ENCODE measurements at places on chromosomes 6 and 20.

- peak; percentile 13 for DNase-seq
Observed at GRCh38 chr20:235891-236290, 8.8 kb downstream of the DEFB129 start.

DNA sequence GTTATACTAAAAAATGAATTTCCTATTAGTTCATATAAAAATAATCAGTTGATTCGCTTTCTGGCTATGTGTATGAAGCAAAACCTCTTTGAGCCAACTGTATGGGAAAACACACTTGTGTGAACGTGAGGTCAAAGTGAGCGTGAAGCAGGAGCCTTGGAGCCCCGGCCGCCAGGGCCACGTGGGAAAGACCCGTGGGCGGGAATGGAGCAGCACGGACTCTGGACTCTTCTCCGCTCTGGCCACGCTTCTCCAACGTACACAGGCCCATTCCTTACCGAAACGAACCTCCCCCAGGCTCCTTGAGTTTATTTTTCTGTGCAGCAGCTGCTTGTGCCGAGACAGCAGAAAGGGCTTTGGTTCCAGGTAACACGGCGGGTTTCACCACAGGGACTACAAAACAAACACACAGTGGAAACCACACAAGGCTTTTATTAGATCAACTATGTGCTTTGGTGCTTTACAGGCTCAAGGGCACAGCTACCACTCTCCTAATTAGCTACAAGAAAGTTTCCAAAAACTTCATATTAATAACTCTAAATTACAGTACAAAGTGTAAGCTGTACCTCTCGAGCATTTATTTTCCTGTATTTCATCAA, 62.7 kb downstream of the TAF4 start:
- DNase-seq: no peak

DNA sequence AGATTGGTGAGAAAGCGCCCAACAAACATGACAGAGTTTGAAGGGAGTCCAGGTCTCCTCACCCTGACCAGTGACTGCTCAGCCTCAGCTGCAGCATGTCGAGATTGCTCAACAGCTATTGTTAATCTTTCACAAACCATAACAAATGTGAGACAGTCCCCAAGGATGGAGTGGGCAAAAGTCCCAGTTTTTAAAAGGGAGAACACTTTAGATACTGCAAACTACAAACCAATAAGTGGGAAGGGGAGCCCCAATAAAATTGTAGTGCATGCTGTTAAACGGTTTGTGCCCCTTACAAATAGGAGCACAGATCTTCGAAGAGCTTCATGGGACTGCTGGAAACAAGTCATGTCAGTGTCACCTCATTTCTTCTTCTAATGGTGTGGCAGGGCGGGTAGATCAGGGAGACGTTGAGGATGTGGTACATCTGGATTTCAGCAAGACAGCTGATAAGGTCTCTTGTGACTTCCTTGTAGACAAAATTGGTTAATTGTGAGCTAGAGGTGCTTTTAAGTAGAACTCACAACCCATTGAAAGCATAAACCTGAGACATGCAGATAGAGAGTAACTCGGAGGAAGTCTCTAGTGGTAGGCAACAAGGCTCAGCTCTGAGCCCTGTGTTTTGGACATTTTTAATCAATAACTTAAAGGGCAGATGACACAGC, 134.0 kb upstream of the ARMC2 start:
- no peak for DNase-seq

DNA sequence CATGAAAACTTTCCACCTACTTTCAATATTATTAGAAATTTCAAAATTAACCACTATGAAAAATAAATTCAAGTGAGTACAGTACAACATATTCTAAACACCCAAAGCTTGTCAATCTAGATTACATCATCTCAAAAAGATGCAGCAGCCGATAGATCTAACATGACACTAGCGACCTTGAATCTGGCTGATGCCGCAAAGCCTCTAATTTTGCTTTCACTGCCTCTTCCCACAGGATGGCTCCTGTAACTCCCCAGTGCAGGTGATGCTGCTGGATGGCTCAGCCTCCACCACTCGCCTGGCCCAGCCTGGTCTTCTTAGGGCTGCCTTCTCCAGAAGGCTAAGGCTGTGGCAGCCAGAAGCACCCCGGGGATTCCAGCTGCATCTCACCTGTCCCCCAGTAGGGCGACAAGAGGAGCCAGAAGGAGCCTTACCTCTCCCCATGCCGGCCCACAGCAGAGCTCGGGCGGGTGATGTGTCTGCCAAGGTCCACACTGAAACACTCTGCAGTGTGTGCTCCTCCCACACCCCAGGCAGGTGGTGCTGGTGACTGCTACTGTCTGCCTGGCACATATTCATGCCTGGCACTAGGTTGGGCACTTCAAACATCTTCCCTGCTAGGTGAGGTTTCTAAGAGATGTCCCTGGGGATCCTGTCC, 82.1 kb downstream of the SLC23A2 start:
- DNase-seq: no peak

DNA sequence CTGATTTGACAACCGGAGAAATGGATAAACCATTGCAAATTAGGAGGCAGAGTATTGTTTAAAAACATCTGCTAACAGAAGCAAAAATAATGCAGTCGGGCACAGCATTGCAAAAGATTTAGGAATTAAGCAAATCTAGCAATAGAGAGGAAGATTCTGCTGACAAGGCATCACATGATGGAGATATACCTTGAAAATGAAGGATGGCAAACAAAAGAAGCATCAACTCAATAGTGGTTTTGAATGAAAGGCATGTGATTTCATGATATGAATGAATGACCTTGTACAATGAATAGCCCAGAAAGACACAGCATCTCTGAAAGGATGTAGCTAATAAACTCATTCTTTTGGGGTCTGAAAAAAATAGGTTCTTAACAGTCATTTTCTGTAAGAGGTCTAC, 8.6 kb upstream of the RBM39 start:
- no peak for DNase-seq

- DNase-seq: no peak
Observed at GRCh38 chr6:132830334-132830751, 16.0 kb downstream of the RPS12 start.

DNA sequence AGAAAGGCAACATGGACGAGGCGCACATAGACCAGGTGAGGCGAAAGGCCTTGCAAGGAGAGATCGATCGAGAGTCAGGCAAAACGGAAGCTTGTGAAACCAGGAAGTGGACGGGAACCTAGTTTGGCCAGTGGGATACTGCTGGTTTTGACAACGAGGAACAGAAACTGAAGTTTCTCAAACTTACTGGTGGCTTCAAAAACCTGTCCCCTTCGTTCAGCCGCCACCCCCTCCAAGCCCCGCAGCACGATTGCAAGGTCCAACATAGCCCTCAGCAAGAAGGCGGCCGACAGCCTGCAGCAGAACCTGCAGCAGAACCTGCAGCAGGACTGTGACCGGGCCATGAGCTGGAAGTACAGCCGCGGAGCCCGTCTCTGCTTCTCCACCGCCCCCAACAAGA, 238.0 kb downstream of the KHDC1L start:
- DNase-seq: no peak

DNA sequence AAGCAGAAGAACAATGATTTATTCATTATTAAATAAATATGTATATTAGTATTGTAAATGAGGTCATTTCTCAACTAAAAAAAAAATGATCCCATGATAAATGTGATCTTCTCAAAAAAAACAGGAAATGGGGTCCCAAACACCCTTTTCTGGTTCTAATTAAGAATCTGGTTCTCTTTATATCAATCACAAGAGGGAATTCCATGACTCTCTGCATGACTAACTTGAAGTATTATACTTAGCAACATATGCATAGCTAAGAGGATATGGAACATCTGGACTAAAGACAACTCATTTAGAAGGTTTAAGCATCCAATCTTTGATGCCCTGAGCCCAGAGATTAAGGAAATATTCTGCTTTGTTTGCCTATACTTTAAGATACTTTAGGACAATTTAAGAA, 89.7 kb upstream of the EMILIN3 start:
- no peak for DNase-seq

- DNase-seq: no peak
Observed at GRCh38 chr6:8100159-8100854, 2.0 kb downstream of the EEF1E1 start.

GRCh38 chr6:137160763-137161162, 12.7 kb downstream of the IL22RA2 start:
- no peak for DNase-seq

DNA sequence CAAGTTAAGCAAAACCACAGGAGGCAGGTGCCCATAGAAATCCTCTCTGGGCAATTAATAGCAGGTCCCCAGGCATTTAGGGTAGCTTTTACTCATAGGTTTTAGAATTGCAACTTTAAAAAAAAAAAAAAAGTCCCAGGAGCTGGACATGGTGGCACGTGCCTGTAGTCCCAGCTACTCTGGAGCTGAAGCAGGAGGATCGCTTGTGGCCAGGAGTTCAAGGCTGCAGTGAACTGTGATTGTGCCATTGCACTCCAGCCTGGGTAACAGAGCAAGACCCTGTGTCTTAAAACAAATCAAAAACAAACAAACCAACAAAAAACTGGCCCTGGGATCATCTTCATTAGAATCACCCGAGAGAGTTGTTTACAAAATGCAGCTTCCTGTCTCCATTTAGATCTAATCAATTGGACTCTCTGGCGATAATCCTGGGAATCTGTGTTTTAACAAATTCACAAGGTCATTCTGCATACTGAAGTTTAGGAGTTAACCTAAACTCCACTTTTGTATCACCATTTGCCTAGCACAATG, 131.8 kb upstream of the AKAP12 start:
- DNase-seq: no peak

GRCh38 chr20:16748308-16748900, at the start of gene OTOR:
Gene OTOR (plus strand): TSS chr20:16748358. CDS start chr20:16748402, 44 bp downstream.
- no peak for DNase-seq

DNA sequence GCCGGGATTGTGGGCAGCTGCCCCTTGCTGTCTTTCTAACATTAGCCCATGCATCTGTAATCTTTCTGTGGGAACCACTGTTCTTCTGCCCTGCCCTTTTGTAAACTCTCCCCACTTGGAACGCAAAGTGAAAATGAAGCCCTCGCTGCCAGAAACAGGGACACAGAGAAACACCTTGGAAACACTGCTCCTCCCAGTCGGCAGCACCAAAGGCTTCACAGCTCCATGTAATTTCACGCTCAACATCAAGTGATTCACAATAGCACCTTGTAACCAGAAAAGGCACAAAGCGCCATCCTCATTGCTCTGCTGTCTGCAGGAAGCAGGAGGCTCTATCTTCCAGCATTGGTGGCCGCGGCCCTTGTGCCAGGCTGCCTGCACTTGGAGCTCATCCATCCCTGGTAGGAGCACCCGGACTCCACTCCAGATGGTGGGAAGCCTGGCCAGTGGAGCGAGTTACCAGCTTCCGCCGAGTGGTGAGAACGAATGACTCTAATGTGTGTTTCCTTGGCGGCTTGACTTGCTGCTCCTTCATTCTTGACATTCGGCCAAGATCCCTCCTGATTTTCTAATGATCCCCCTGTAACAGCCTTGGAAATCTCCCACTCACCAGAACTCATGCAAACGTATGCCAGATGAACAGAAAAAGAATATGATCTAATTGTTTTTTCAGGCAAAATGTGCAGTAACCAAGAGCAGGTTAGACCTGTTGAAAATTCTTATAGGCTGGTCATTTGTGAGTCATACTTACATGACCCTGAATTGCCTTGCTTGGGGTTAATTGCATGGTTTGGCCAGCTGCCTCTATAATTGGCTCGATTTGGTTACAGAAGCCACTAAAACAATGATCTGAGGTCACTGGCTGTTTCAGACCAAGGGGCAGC, 169.1 kb upstream of the CDYL start:
- peak; percentile 59 for DNase-seq

- no peak for DNase-seq
Observed at GRCh38 chr20:14223806-14224205, 113.6 kb downstream of the FLRT3 start.

DNA sequence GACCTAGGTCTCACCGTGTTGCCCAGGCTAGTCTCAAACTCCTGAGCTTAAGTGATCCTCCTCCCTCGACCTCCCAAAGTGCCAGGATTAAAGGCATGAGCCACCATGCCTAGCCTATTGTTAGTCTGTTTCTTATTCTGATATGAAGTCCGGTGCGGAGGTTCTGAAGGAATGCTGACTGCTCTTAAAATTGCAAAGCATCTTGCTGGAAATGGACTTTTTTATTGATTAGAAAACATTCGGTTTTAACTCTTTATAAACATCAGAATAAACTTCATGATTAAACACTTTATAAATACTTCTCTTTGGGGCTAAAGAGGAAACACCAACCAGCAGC, 3.2 kb downstream of the TNFAIP3 start:
- no peak for DNase-seq

Data from HTR-8/SVneo (cell line).